ENCODE measurements at places on chromosomes 5 and 9. TPM values are rescaled to one million over a fixed set of nuclear protein-coding genes. Genes with fewer than 3 reads are reported as not detected.
A peak's percentile ranks its signal among the peaks of the same experiment; 100 is the strongest.

DNA sequence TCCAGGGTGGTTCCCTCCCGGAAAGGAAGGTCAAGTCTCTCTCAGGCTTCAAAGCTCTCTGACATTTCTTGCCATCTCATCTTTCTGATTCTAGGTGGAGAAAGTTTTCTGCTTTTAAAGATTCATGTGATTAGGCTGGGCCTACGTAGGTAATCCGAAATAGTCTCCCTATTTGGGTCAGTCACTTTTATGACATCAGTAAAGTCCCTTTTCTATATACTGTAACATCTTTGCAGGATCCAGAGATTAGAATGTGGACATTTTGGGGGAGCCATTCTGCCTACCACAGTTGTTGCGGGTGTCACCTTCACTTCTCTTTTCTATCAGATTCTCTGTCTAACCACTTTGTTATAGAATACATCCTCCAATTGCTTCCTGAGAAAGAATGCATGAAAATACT, 1.9 kb upstream of the RNF180 start:
- no peak overlapping the region for H3K27ac ChIP-seq
- no peaks in the 10 kb centered on the region for H3K36me3 ChIP-seq
- no peak overlapping the region for H3K4me3 ChIP-seq
- H3K4me1 ChIP-seq, result no peaks in the 10 kb centered on the region
- peaks cover 7% of the 10 kb centered on the region for H3K27me3 ChIP-seq

- H3K4me3 ChIP-seq, result no peak overlapping the region
- no peaks in the 10 kb centered on the region for H3K36me3 ChIP-seq
- H3K27ac ChIP-seq, result no peak overlapping the region
- H3K27me3 ChIP-seq, result peaks cover 28% of the 10 kb centered on the region
These were observed 3.0 kb upstream of the ENTPD2 start for GRCh38 chr9:137056739-137057415.

DNA sequence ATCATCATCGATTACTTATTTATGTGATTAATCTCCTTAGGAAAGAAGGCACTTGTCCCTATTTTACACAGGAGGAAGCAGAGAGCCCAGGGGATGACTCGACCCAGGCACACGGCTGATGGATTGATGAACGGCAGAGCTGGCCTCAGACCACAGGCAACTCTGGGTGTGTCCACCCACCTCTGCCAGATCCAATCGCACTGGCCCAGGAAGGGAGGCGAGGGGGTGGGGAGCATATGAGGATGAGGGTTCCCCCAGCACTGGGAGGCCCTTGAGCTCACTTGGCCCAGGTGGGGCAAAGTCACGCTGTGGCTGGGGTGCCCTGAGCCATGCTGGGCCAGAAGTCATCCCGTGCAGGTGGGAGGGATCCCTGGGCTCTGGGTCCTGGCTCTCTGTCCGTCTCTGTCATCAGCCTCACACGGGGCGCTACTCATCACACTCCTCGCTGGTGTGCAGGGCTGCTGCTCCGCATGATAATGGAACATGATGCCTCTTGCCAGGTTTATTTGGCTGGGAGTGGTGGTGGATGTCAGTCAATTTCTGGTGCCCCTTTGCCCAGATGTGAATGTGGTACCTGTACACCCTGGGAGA, 160.1 kb downstream of the GAPVD1 start:
- H3K27me3 ChIP-seq, result no peaks in the 10 kb centered on the region
- no peak for DNase-seq
- H3K4me1 ChIP-seq, result no peaks in the 10 kb centered on the region
- H3K27ac ChIP-seq, result no peak overlapping the region

GRCh38 chr9:89435071-89435823, 62.7 kb downstream of the SEMA4D start:
- peak overlapping the region; percentile 95 for H3K27ac ChIP-seq
- H3K36me3 ChIP-seq, result no peaks in the 10 kb centered on the region
- peaks cover 47% of the 10 kb centered on the region for H3K4me1 ChIP-seq

DNA sequence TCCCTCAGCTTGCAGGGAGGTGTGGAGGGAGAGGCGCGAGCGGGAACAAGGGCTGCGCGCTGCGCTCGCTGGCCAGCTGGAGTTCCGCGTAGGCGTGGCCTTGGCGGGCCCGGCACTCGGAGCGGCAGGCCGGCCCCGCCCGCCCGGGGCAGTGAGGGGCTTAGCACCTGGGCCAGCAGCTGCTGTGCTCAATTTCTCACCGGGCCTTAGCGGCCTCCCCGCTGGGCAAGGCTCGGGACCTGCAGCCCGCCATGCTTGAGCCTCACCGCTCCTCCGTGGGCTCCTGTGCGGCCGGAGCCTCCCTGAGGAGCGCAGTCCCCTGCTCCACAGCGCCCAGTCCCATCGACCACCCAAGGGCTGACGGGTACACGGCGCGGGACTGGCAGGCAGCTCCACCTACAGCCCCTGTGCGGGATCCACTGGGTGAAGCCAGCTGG, 1516.4 kb downstream of the EFNA5 start:
- peak; percentile 38 for DNase-seq
- H3K36me3 ChIP-seq, result no peaks in the 10 kb centered on the region
- H3K27me3 ChIP-seq, result no peaks in the 10 kb centered on the region
- no peak overlapping the region for H3K27ac ChIP-seq

DNA sequence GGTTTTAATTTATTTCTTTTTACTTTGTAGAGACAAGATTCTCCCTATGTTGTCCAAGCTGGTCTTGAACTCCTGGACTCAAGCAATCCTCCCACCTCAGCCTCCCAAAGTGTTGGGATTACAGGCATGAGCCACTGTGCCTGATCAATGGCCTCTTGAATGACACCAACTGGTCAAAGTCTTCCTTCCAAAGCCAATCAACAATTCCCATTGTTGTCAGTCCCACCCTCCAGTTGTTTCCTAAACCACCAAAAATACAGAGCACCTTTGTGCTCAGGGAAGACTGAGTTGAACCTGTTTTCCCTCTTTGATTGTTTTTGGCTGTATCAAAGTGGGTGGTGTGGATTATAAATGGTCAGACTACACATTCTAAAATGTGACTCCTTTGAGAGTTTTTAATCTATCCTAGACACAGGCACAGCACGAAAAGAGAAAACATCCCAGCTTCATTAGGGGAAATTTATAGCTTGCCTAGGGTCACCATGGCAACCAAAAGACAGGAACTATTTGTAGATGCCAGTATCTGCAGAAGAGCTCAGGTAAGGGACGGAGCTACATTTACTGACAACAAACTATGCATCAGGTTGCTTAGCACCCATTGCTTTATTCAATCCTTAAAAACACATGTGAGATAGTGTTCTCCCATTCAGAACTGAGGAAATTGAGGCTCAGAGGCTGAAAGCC, 27.6 kb upstream of the ATP6V1G1 start:
- H3K4me3 ChIP-seq, result no peak overlapping the region
- DNase-seq, result no peak
- no peaks in the 10 kb centered on the region for H3K4me1 ChIP-seq
- no peak overlapping the region for H3K27ac ChIP-seq

DNA sequence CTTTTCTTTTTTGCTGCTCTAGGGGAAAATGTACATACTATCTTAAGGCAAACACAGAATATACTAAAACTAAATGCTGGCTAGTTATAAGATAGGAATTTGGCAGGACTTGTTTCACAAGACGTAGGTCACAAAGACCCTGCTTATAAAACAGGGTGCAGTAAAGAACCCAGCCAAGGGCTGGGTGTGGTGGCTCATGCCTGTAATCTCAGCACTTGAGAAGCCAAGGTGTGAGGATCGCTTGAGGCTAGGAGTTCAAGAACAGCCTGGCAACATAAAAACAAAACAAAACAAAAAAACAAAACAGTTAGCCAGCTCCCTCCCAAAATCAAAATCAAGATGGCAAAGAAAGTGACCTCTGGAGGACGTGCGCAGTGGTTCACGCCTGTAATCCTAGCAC, 49.5 kb upstream of the DENND4C start:
- no peak overlapping the region for H3K27ac ChIP-seq
- DNase-seq, result no peak
- H3K27me3 ChIP-seq, result no peaks in the 10 kb centered on the region
- no peaks in the 10 kb centered on the region for H3K36me3 ChIP-seq

DNA sequence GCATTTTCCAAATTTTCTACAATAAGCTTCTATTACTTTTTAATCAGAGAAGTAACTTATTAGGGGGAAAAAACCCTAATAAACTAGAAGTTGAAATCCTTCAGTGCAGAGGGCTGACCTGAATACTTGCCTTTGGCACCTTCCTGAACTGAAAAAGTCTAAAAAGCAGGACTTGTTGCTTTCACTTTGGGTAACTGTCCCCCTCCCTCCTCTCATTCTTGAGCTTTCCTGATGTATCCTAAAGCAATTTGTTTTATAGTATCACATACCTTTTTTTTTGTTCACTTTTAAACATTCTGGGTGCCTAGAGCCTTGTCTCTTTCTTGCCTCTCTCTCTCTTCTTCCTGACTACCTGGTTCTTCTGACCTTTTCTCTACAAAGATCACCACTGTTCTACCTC, 64.0 kb upstream of the ERBIN start:
- H3K4me1 ChIP-seq, result no peaks in the 10 kb centered on the region
- H3K4me3 ChIP-seq, result no peak overlapping the region
- H3K36me3 ChIP-seq, result no peaks in the 10 kb centered on the region
- no peak overlapping the region for H3K27ac ChIP-seq

- no peak overlapping the region for H3K27ac ChIP-seq
- H3K4me1 ChIP-seq, result no peaks in the 10 kb centered on the region
- H3K27me3 ChIP-seq, result no peaks in the 10 kb centered on the region
- H3K36me3 ChIP-seq, result no peaks in the 10 kb centered on the region
- H3K4me3 ChIP-seq, result no peak overlapping the region
- DNase-seq, result no peak
These were observed 328.1 kb downstream of the HINT1 start for GRCh38 chr5:130836729-130837649.

GRCh38 chr5:97106216-97106581, 36.2 kb downstream of the LIX1 start:
- H3K4me1 ChIP-seq, result peaks cover 6% of the 10 kb centered on the region
- H3K4me3 ChIP-seq, result no peak overlapping the region
- H3K36me3 ChIP-seq, result no peaks in the 10 kb centered on the region
- no peak for DNase-seq

DNA sequence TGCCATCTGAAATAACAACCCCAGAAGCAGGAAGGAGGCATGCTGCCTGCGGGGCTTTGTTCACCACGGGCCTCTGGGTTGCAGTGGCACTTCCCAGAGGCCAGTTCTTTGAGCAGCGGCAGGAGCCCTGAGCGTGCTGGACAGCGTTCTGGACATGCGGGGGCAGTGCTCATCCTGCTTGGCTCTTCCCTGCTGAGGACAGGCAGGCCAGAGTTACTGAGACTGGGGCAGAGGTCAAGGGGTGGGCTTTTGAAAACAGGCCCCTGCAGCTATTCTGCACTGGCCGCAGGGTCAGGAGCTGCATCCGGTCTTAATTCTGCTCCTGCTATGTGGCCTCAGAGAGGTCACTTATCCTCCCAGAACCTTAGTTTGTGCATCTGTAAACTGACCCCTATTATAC, 258.6 kb downstream of the FSTL4 start:
- H3K4me1 ChIP-seq, result no peaks in the 10 kb centered on the region
- no peak overlapping the region for H3K4me3 ChIP-seq
- DNase-seq, result no peak
- H3K36me3 ChIP-seq, result no peaks in the 10 kb centered on the region
- H3K27me3 ChIP-seq, result no peaks in the 10 kb centered on the region

DNA sequence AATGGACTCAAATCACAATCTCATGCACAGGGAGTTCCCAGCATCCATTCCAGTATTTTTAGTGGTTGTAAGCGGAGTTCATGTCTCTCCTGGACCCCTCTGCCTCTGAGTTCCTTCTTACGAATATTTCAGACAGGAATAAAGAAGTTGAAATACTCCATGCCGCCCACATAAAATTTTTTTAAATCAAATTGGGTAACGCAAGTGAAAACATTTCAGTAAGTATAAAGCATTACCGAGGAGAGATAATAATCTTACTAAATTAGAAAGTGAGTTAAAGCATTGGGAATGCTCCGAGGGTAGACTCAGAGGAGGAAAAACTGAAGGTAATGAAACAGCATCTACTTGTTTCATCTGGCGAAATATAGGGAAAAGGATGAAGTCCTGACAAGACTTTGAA, 317.6 kb downstream of the ARRDC3 start:
- H3K4me3 ChIP-seq, result no peak overlapping the region
- no peaks in the 10 kb centered on the region for H3K36me3 ChIP-seq
- DNase-seq, result no peak
- H3K4me1 ChIP-seq, result no peaks in the 10 kb centered on the region
- H3K27me3 ChIP-seq, result no peaks in the 10 kb centered on the region
- H3K27ac ChIP-seq, result no peak overlapping the region

DNA sequence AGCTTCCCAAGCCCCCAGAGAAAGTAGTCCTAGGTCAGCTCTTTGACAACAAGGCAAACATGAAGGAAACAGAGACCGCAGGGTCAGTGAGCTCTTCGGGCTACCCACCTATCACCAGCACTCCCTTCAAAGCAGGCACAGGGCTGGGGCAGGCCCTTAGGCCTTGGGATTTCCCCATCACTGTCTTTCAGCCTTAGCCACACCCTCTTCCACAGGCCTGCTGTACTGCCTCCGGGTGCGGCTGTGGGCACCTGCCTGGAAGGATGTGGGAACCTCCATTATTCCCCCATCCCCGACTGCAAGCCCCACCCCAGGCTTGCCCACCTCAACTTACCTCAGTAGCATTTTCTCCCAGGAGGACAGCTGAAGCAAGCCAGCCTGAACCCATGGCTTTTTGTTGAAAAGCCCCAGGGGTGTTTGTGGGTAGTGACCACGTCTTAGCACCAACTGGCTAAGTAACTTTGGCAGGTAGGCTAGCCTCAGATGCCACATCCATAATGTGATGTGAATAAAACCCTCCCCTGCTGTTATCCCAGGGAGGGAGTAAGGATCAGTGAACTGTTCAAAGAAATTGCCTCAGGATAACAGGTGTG, 100.2 kb downstream of the PIK3R1 start:
- no peak overlapping the region for H3K4me3 ChIP-seq
- no peaks in the 10 kb centered on the region for H3K27me3 ChIP-seq
- no peaks in the 10 kb centered on the region for H3K36me3 ChIP-seq

DNA sequence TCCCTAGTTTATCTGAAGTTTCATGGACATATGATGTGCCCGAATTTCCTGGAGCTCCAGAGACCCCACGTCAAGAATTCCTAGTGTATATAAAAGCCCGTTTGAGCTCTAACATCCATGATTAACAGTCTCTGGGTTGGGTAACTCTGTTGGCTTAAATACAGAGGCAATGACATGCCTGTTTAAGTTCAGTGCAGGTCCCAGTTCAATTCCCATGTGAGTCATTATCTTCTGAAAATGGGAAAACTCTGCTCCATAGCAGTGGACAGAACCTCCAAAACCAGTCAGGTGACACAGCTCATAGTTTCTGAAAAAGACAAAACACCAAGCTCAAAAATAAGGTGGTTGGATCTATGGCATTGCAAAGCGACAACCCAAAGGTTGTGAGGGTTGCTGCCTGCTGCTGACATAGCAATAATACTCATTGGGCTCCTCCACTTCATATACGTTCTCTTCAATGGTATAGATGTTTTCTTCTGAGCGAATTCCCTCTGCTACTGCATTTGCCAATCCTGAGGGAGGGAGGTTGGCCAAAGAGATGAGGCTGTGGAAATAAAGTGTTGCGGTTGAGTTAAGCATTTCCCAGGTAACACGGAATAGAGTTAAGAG, 22.0 kb downstream of the HAVCR2 start:
- no peaks in the 10 kb centered on the region for H3K4me1 ChIP-seq
- DNase-seq, result no peak
- H3K36me3 ChIP-seq, result no peaks in the 10 kb centered on the region

GRCh38 chr5:56910210-56910965, 992 bp downstream of the SETD9 start:
- no peaks in the 10 kb centered on the region for H3K4me1 ChIP-seq
- H3K4me3 ChIP-seq, result peak overlapping the region; percentile 63
- H3K36me3 ChIP-seq, result no peaks in the 10 kb centered on the region

Gene PCDHA11
- total RNA-seq, result 6.9 TPM

Gene C9orf50
- not detected for total RNA-seq

Gene NPR2
- total RNA-seq, result 11.0 TPM

Gene SEMA4D
- total RNA-seq, result 70.4 TPM

Gene SLC6A7
- 0.07 TPM for total RNA-seq

Gene CBY3
- total RNA-seq, result 1.4 TPM

Gene SCGB3A2
- 63.6 TPM for total RNA-seq

Gene PRRC2B
- 249 TPM for total RNA-seq

Gene HTR1A
- 3.8 TPM for total RNA-seq

Gene MRRF
- 42.2 TPM for total RNA-seq

Gene EQTN
- total RNA-seq, result not detected

Gene OLFM1
- 53.4 TPM for total RNA-seq

Data from H1 (cell line).